ENCODE measurements at places on chromosomes 3 and 15.

DNA sequence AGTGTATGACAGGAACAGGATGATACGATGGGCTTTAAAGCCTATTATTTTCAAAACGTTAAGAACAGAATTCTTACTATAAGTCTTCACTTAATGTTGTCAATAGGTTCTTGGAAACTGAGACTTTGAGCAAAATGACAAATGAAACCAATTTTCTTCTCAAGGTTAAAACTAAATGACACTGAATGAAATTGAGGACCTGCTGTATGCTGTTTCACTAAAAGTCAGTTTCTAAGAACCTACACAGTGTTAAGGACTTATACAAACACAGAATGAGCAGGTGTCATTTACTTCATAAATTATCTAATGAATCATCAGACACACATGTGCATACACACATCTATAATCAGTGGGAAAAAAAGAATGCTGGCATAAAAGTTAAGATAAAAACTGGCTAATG is 106.9 kb downstream of the RFTN1 start:
- DNase-seq = no peak

DNA sequence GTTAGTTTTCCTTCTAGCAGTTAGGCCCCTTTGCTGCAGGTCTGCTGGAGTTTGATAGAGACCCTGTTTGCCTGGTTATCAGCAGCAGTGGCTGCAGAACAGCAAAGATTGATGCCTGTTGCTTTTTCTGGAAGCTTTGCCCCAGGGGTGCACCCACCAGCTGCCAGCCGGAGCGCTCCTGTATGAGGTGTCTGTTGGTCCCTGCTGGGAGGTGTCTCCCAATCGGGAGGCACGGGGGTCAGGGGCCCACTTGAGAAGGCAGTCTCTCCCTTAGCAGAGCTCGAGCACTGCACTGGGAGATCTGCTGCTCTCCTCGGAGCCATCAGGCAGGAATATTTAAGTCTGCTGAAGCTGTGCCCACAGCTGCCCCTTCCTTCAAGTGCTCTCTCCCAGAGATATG is 825.3 kb upstream of the GRM7 start:
- DNase-seq = no peak

GRCh38 chr3:170801597-170801996 is 68.4 kb downstream of the RPL22L1 start:
- no peak for DNase-seq

DNA sequence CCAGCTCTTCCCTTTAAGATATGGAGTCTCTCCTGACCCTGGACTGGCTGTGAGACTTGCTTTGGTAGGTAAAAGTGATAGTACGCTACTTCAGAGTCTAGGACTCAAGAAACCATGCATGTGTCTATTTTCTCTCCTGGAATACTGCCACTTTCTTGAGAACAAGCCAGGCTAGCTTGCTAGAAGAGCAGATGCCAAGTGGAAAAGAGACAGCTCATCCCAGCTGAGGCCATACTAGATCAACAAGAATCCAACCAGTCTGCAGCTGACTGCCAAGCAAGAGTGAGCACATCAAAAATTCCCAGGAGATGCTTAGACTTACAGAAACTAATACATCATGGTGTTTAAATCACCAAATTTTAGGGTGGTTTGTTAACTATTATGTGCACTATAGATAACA is 208.3 kb upstream of the RBMS3 start:
- DNase-seq = no peak

DNA sequence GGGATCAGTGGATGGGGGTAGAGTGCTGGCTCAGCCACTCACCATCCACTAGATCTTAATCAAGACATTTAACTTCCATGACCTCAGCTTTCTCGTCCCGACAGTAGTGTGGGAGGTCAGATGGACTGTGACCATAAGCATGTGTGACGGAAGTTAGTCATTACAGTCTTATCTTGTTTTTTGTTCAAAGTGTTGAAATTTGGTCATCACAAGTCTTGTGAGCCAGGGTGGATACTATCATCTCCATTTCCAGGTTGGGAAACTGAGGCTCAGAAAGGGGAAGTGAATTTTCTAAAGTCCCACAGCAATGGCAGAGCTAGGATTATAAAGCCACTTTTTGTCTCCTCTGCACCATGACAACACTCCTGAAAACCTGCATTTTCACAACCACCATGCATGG is 32.0 kb upstream of the ITGA11 start:
- no peak for DNase-seq

GRCh38 chr3:122514123-122515019 is at the start of gene KPNA1:
Gene KPNA1 (minus strand): TSS chr3:122514939. CDS start chr3:122496565, 18,374 bp downstream.
- peak; percentile 95 for DNase-seq

GRCh38 chr15:29692527-29692926 is 129.7 kb downstream of the TJP1 start:
- DNase-seq = no peak

GRCh38 chr3:149575213-149575960 is 82.4 kb downstream of the WWTR1 start:
- no peak for DNase-seq

DNA sequence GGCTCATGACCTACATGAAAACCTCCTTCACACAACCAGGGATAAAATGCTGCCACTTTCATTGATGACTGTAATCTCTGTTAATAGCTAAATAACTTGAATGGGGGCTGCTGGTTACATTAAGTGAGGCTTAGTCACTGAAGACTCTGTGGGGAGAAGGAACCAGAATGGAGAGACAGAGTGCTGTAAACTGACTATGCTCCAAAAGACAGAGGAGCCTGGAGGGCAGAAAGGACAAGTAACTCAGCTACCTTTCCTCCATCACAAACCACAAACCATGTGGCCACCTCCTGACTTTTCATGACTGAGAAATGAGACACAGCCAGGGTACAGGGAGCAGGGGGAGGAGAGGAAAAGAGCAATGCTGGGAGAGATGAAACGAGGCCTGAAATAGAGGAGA is 97.1 kb upstream of the TRIM42 start:
- DNase-seq = no peak

GRCh38 chr15:74320352-74321247 is 46.8 kb downstream of the CYP11A1 start:
- DNase-seq = peak; percentile 66

GRCh38 chr15:33968224-33968623 is at the start of gene CHRM5:
Gene CHRM5 (plus strand): TSS chr15:33968497. CDS start chr15:34062718, 94,221 bp downstream.
- no peak for DNase-seq

DNA sequence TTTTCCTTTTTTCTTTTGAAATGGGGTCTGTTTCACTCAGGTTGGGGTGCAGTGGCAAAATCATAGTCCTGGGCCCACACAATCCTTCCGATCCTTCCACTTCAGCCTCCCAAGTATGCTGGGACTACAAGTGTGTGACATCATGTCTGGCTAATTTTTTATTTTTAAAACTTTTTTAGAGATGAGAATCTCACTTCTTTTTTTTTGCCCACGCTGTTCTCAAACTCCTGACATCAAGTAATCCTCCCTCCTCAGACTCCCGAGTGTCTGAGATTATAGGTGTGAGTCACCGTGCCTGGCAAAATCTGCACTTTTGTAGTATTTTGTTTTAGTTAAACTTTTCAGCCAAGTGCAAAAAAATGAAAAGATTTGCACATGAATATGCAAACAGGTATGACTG is 171.0 kb downstream of the FNDC3B start:
- DNase-seq = no peak

GRCh38 chr3:61997101-61997500 is 376.2 kb downstream of the FEZF2 start:
- DNase-seq = no peak

- DNase-seq = no peak
These were observed 25.5 kb downstream of the EIF2AK4 start for GRCh38 chr15:39959411-39959810.

- no peak for DNase-seq
These were observed 4.0 kb downstream of the PDHB start for GRCh38 chr3:58429657-58430056.

DNA sequence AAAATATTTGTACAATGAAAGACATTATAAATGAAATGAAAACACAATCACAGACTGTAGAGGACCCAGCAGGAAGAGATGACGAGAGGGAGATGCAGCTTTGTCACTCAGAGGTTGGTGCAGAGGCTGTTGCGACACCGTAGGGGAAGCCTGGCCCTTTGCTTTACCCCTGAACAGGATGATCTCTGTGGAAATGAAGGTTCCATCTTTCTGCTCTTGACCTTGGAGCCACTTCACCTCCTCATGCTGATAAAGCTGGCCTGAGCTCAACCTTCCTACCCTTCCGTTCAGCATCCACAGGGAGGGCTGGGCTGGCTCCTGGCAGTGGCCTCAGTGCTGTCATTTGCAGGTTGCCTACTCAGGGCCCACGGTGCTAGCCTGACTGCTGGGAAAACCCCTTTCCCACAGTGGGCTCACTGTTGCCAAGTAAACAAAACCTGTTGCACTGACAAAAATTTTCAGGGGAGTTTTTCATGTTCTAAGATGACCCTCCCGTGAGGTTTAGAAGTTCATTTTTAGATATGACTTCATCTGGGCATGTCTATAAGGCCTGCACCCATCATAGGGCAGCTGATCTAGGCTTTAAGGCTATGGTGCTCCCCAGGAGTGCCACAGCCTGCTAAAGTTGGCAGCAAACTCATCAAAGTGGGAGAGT is 3.0 kb upstream of the CD80 start:
- DNase-seq = peak; percentile 83

DNA sequence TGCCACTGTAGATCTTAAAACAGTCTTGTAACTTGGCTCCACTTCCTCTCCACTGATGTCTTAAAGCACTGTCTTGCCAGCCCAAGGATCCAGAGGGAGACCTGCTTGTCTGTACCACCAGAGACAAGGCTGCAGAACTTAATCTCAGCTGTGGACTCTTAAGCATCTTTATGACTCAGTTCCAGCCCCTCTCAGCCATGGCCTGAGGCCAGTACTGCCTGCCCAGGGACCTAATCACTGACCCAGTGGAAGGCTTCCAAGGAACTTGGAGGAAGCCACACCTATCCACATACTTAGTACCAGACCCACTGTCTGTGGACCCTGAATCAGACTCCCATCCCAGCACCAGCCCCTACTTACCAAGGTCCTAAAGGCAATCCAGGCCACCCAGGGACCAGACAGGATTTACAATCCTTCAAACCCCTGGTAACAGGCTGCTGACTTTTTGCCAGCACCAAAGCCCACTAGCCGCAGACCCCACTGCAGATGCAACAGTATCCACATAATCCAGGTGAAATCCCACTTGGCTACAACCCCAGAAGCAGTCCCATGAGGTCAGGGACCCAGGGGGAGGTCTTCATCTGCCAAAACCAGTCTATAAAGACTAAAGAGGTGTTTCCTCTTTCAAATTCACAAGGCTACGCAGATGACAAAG is 41.9 kb upstream of the PRR20G start:
- no peak for DNase-seq

DNA sequence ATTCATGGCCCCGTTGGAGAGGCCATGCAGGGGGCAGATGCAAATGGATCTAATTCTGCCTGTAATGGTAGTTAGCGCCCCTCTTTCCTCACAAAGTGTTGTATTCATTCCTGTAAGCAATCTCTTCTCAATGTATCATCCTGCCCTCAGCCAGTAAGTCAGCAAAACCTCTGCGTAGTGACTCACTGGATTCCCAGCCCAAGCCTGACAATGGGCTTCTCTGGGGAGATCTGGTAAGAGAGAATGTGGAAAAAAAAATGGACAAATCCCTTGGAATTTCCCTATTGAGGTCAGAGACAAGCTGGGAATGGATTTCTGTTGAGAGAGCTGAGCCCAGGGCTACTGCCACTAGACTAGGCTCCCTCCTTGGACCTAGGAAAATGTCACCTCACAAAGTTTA is 25.4 kb downstream of the ADPGK start:
- DNase-seq = no peak

- DNase-seq = no peak
These were observed 566.6 kb downstream of the GOLGA6L6 start for GRCh38 chr15:19974998-19975397.

DNA sequence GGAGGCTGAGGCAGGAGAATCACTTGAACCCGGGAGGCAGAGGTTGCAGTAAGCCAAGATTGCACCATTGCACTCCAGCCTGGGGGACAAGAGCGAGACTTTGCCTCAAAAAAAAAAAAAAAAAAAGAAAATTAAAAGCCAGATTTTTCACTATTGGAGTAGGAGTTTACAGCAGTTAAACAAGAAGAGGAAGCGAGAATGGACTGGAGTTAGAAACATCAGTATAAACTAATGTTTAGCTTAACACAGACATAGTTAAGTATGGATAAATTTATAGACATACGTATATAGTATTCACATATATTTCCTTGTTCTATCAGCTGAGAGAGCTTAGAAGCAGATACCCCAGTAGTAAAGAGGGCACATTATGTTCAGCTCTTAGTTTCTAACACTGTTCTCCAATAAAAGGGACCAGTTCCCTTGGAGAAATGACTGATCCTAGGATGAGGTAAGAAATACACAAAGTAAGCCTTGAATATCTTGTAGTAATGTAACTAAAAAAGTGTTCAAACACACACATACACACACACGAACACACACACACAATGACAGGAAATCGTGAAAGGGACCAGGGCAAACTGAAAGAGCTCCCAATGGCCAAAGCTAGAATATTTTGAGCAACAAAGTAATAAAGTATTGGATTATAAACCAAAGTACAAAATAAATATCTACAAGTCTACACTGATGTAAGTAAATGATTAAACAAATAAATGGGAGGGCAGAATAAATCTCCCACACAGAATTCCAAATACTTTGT is 25.1 kb downstream of the PIK3CB start:
- DNase-seq = no peak

DNA sequence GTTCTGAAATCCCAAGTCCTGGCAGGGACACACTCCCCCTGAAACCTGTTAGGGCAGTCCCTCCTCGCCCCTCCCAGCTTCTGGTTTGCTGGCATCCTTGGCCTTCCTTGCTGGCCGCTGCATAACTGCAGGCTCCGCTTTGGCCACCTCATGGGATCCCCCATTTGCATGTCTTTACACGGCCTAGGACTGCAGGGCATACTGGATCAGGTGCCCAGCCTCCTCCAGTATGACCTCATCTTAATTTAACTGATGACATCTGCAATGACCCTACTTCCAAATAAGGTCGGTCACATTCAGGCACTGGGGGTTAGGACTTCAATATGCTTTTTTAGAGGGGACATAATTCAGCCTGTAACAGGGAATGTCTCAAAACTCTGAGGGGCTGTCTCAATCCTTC is 173.3 kb downstream of the RAB11A start:
- no peak for DNase-seq

Measured in activated effector memory CD4-positive, alpha-beta T cell treated with anti-CD3 and anti-CD28 coated beads, Interleukin-2, amount 50 U/mL, for 16 hours (primary cell).